ENCODE measurements at places on chromosomes 5 and 9. TPM values are rescaled to one million over a fixed set of nuclear protein-coding genes. Genes with fewer than 3 reads are reported as not detected.

ACTL7A gene
- not detected for total RNA-seq

TMEM232 gene
- total RNA-seq = 5.1 TPM

HMCN2 gene
- total RNA-seq = 5.5 TPM

GCNT4 gene
- total RNA-seq = 1.3 TPM

ARID3C gene
- total RNA-seq = 1.1 TPM

TEX48 gene
- total RNA-seq = not detected

PTGES gene
- total RNA-seq = 3.9 TPM

ARSI gene
- total RNA-seq = 1.5 TPM

FNIP1 gene
- 49.5 TPM for total RNA-seq

PDGFRB gene
- 161 TPM for total RNA-seq

CXXC5 gene
- 47.4 TPM for total RNA-seq

CKMT2 gene
- 25.4 TPM for total RNA-seq

IFNB1 gene
- total RNA-seq = not detected

NKD2 gene
- 2.9 TPM for total RNA-seq

OR13C2 gene
- not detected for total RNA-seq

WHRN gene
- 13.8 TPM for total RNA-seq

FOXD4L4 gene
- not detected for total RNA-seq

SAXO1 gene
- 6.1 TPM for total RNA-seq

PCDHA9 gene
- total RNA-seq = 0.51 TPM

MTAP gene
- 13.3 TPM for total RNA-seq

LHX3 gene
- total RNA-seq = not detected

ORM2 gene
- total RNA-seq = 0.91 TPM

IL4 gene
- total RNA-seq = not detected

PRLR gene
- total RNA-seq = 7.1 TPM

F2RL1 gene
- total RNA-seq = 7.8 TPM

SURF1 gene
- 73.8 TPM for total RNA-seq

PCDHAC1 gene
- 3.9 TPM for total RNA-seq

IGIP gene
- total RNA-seq = 13.8 TPM

INSYN2B gene
- 8.4 TPM for total RNA-seq

RORB gene
- total RNA-seq = 1.4 TPM

PHYHD1 gene
- total RNA-seq = 36.4 TPM

PALM2AKAP2 gene
- total RNA-seq = 0.27 TPM

ZNF462 gene
- 41.4 TPM for total RNA-seq

PPP3R2 gene
- not detected for total RNA-seq

COL15A1 gene
- 10.3 TPM for total RNA-seq

Data from prostate gland (tissue), 2 donors.